ENCODE measurements at places on chromosomes 2 and 18. TPM values are rescaled to one million over a fixed set of nuclear protein-coding genes. Genes with fewer than 3 reads are reported as not detected.

The UGT1A4 gene
- total RNA-seq: 0.06 TPM

The RNF125 gene
- 0.32 TPM for total RNA-seq

The TRIP12 gene
- 89.1 TPM for total RNA-seq

The KIF1A gene
- total RNA-seq: 0.81 TPM

The AMER3 gene
- not detected for total RNA-seq

The NEU4 gene
- total RNA-seq: 0.24 TPM

The MAPRE2 gene
- 14.3 TPM for total RNA-seq

The TXNDC2 gene
- 0.10 TPM for total RNA-seq

The CYP20A1 gene
- total RNA-seq: 8.7 TPM

The BCS1L gene
- total RNA-seq: 47.9 TPM

The TMEM37 gene
- 1.8 TPM for total RNA-seq

The IGFBP2 gene
- 88.0 TPM for total RNA-seq

The CRYGD gene
- total RNA-seq: not detected

The MYCN gene
- total RNA-seq: not detected

The MALL gene
- total RNA-seq: 138 TPM

The MOGAT1 gene
- not detected for total RNA-seq

The CFAP65 gene
- total RNA-seq: 0.15 TPM

The DSG1 gene
- total RNA-seq: not detected

The DSG4 gene
- not detected for total RNA-seq

The SCN2A gene
- 0.01 TPM for total RNA-seq

The FAP gene
- 0.16 TPM for total RNA-seq

The UGT1A3 gene
- total RNA-seq: not detected

The ACMSD gene
- not detected for total RNA-seq

The HOXD3 gene
- total RNA-seq: 0.20 TPM

The OXER1 gene
- not detected for total RNA-seq

Measured in A549 treated with CORT108297 at 1 μM for 4 hours (cell line).